ENCODE measurements at places on chromosomes 6 and 20.

- no peak for DNase-seq
These were observed 229.9 kb upstream of the GRIK2 start for GRCh38 chr6:101163611-101164010.

- DNase-seq = no peak
These were observed 63.1 kb downstream of the PLEKHG1 start for GRCh38 chr6:150662814-150663213.

- DNase-seq = no peak
These were observed 132.6 kb downstream of the BANF2 start for GRCh38 chr20:17832236-17832915.

DNA sequence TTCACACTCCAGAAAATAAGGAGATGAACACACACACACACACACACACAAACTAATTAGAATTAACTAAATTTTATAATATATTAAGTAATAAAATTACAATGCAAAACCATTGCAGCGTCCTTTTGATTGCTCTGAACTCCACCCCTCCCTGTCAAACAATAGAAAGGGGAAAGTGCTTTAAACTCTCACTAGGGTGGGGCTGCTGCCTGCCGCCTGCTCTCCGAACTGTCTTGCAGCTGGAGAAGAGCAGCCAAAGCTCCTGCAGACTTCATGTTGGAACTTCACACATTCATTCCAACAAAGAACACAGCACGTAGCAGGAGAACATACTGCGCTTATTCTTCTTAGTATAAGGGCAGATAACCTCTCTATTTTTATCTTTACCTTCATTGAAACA, 83.2 kb downstream of the GCLC start:
- DNase-seq = no peak

Measured in T-cell (primary cell).